Activated CD4-positive, alpha-beta T cell treated with anti-CD3 and anti-CD28 coated beads, Interleukin-2, amount 10 ng/mL, durations not matched to agents 24 days and 14 days (primary cell): ENCODE measurements at places on chromosomes 4 and X.
A peak's percentile ranks its signal among the peaks of the same experiment; 100 is the strongest.

- DNase-seq = peak; percentile 69
Observed at GRCh38 chr4:1310796-1311631, 21.3 kb downstream of the MAEA start.

DNA sequence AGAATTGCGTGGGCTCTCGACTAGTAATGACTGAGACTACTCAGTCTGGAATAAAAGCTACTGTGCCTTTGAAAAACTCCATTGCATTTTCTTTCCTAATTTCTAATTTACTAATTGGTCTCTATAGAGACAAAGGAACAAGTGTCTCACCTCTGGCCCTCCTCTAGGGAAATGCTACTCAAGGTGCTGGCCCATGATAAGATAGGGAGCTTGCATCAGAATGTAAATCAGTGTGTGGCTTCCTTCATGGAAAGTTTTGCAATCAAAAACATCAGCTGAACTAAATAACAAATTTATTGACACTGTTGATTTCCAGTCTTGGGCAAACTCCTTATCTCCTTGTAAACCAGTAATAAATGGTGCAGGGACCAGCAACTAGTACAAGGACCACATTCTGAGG, 81.8 kb downstream of the SRPX start:
- no peak for DNase-seq

DNA sequence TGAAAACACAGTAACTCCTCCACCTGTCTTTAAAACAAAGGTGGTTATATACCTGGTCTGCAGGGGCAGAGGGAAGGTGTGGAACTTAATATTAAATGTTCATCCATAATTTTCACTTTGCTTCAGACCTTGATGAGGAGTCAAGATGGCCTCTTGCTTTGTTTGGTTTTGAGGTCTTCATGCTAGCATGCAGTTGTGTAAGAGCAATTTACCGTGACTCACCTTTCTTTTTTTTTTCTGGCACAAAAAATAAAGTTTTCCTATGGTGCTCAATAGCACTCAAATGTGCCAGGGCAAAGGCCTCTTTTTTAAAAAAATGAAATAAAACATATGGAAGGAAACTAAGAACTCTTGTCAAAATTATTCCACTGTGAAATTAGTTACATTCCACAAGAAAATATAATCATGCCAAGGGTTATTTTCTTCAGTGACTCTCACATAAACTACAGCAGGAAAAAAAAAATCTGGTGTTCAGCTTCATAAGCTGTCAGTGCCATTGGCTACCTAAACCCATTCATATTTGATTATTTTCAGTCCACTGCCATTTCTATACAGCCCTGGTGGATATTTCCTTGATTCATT, 128.2 kb downstream of the SLC7A11 start:
- no peak for DNase-seq

DNA sequence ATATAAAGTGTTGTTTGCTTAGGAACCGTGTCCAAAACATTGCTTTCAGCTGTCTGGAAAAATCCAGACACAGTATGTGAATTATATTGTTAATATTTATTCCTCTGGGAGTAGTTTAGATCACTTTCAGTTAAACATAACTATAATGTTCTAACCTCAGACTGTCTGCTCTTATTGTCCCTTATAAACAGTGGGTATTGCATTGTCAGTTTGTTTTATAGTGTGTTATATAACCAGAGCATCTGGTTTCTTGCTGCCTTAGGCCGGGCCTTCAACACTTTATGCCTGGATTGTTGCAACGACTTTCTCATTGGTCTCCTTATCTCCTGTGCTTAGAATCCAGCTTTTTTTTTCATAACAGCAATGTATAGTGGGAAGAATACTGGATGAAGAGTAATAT, 26.4 kb downstream of the ATG4A start:
- DNase-seq = no peak

DNA sequence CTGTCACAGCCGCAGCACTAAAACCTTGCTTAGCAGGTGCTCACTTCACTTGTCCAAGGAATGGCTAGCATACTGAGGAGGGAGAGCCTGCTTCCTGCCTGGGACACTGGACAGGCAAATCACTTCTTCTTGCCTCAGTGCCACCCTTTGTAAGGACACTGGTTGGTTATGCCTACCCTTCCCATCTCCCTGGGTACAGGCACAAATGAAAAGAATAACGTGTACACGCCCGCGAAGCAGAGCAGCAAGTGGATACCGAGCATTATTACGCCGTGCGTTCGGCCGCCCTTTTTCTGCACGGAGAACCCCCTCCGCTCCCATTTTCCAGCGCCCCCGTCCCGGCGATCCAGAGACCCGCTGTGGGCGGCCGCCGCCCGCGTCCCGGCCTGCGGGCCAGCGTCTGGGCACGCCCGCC, 338 bp upstream of the KLHL2 start:
- DNase-seq = no peak

GRCh38 chr4:15718959-15719358, 16.1 kb downstream of the BST1 start:
- no peak for DNase-seq

- DNase-seq = peak; percentile 62
Observed at GRCh38 chrX:63275127-63275526, 76.0 kb downstream of the SPIN4 start.

DNA sequence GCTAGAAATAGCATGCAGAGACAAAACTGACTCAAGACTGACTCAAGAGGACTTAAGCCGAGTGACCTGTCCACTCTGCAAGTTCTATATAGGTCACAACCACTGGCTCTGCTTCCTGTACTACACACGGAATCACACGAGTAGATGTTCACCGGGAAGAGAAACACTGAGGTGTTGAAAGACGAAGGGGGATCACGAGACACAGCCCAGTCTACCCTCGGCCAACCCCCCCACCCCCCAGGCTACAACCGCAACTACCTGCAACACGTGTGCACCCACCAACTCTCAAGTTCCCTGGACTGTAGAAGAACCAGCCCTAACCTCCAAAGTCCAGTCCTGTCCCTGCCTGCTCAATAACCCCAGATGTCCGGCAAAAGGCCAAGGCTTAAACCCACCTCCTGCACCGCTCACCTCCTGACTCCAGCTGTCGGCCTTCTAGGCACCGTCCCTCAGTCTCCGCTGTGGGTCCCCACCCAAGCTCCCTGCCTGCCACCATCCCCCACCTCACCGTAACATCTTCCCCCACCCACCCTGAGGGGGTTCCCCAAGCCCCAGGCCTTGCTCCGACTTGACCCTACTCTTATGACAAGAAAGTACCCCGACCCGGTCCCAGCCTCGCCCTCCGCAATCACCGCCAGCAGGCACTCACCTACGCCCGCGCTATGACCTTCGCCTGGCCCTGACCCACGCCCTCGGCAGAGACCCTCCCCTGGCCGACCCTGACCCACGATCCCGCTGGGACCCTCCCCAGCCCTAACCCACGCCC, 739 bp downstream of the GAK start:
- DNase-seq = peak; percentile 73

DNA sequence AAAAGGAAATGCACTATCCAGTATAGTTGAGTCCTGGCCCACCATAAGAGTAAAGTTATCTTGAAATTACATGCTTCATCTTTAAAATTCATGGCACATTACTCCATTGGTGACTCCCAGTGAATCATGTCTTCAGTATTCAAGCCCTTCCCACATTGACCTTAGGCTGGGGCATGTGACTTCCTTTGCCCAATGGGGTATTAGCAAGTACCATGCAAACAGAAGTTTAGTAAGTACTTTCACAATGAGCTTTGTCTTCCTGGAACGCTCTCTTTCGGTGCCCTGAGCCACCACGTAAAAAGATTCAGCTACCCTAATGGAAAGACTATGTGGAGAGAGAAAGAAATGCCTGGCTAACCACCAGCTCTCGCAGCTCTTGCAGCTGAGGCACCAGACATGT, 235.4 kb downstream of the HNRNPD start:
- no peak for DNase-seq

- DNase-seq = no peak
Observed at GRCh38 chr4:189664693-189665250, 275.9 kb upstream of the FRG1 start.

DNA sequence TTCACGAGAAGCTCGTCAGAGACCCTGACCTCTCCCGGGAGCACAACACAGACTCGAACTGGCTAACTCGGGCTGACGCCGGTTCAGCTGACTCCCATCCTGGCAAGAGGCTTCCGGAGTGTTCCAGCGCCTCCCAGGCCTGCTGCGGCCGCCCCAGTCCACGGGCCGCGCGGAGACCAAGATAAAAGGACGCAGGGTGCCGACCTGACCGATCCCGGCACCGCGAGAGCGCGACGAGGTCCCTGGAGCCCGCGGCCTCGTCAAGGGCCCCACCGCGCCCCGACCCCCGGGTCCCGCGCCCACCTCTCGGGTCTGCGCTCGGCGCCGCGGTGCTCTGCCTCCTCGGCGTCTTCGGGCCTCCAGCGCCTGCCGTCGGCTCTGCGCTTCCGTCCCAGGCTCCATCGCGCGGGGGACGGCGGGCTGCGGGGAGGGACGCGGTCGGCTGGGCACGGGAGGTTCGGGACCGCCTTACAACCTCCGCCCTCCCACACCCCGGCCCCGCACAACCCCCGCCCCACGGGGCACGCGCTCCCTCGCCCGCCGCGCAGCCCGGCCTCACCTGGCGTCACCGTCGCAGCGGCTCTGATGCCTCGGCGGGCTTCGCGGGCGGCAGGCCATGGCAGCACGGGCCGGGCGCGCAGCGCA, 426 bp downstream of the SLBP start:
- peak; percentile 83 for DNase-seq

- DNase-seq = no peak
Observed at GRCh38 chrX:25022499-25023325, 6.9 kb upstream of the ARX start.

GRCh38 chr4:73844806-73845205, 8.3 kb upstream of the PF4V1 start:
- DNase-seq = no peak

GRCh38 chr4:25861951-25862410, 807 bp downstream of the SEL1L3 start:
- peak; percentile 82 for DNase-seq

DNA sequence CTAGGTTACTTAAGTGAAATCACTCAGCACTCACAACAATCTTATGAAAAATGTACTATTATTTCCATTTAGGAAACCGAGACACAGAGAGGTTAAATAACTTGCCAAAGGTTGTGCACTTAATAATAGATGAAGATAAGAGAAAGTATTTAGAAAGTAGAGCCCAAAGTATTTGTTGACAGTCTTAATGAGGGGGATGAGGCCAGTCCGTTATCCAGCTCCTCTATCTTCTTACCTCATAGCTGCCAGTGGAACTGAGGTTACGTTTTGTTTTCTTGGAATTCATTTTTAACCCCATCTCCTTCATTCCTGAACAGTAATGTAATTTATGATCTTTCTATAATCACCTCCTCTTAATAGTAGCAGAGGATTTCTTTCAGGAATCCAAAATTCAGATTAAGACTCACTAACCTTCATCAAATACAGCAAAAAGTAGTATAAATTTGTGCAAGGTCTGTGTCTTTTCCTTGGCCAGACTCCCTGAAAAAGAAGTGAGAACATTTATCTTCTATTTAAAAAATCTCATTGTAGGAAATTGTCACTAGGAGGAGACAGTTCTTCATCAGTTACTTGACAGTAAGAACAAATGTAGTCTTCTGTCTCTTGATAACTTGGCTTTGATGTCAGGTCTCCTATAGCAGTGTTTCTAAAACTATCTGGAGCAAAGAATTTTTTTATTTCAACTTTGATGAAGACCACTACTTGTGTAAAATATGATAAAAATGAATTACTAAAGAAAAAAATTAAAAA, 35.5 kb downstream of the F8 start:
- no peak for DNase-seq

DNA sequence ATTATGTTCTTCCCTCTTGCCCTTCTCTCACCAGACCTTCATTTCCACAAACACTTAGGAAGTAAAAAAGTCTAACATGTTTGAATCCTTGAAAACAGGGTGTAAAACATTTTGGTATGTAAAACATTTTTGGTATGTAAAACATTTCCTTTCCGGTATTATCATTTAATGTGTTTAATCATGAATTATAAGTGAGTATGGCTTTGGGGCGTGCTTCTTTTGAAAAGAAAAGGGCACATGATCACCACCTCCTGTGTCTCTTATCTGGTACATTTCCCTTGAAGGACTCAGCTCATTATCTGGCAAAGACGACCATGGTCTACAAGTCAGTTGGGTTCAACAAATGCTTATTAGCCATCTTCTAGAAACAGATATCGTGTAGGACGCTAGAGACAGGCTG, 283.6 kb downstream of the FRMPD4 start:
- DNase-seq = no peak

GRCh38 chrX:21996872-21997455, 35.2 kb upstream of the PHEX start:
- no peak for DNase-seq

- DNase-seq = no peak
Observed at GRCh38 chr4:2341911-2342652, 76.4 kb downstream of the ZFYVE28 start.

DNA sequence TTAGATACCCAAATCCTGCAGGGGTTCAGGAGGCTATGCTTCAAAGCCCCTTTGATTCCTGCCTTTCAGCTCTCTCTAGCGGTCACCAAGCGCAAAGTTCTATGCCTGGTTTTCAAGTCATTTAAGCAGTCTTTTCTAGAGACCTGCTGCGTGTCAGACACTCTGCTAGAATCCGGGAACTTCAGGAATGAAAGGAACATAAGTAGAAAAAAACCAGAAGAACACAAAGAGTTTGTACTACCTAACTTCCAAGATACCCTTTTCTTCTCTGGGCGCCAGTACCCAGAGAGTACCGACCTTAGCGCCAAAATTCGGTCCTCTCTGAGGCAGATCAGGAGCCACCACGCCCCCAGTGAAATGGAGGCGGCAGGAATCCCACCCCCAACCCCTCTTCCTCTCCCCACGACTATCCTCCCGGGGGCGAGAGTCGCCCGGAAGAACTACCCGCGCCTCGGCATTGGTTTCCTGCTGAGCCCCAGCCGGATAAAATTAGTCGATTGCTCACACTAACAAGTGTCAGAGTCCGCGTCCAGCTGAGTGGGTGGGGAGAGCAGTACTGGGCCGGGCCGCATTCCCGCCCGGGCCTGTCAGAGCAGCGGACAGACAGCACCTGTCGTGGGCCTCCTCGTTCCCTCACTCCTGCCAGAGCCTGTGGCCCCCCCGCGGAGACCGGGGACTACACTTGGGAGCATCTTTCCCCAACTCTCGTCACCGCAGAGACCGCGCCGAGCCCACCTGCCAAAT, 78.8 kb downstream of the RLIM start:
- peak; percentile 74 for DNase-seq

DNA sequence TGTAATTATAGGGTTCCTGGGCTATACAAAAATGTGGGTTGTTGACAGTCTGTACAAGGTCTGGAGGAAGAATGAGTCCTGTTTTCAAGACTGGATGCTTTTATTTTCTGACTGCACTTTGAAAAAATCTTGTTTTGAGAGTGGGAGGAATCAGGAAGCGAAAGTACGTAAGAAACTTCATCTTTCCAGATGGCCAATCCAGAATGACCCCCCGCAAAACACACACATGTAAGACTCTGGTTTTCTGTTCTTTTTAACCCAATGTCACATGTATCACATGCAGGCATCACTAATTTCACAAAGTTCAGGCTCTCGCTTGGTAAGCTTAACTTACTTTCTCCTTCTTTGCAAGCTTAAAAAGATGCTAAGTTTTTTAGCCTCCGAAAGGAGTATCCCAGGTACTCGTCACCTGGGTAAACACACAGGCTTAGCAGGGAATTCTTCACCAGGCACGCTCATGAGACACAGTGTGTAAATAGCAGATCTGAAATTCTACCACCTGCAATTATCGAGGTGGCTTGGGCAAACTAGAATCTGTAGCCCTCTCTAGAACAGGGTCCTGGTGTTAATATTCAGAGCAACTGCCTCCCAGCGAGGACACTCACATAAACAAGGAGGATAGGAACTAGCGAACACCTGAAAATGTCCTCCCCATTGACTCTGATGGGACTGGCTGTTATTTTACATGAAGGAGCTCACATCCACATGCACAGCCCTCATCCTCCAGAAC, 90.7 kb downstream of the NSUN7 start:
- no peak for DNase-seq

GRCh38 chr4:37666625-37667071, 19.5 kb downstream of the RELL1 start:
- peak; percentile 70 for DNase-seq
